ENCODE measurements at places on chromosomes 11 and 22. TPM values are rescaled to one million over a fixed set of nuclear protein-coding genes. Genes with fewer than 3 reads are reported as not detected.

Gene ESRRA
- total RNA-seq, result 87.9 TPM

Gene ZP1
- total RNA-seq, result not detected

Gene HBB
- not detected for total RNA-seq

Gene NCR3LG1
- 2.2 TPM for total RNA-seq

Gene FGF4
- not detected for total RNA-seq

Gene PIWIL4
- 0.35 TPM for total RNA-seq

Gene GGTLC2
- total RNA-seq, result not detected

Gene MFRP
- not detected for total RNA-seq

All from airway epithelial cell (primary cell).